ENCODE measurements at places on chromosomes 6 and 20.

- peak; percentile 14 for DNase-seq
These were observed 561.8 kb upstream of the AGPAT4 start for GRCh38 chr6:161835500-161836215.

DNA sequence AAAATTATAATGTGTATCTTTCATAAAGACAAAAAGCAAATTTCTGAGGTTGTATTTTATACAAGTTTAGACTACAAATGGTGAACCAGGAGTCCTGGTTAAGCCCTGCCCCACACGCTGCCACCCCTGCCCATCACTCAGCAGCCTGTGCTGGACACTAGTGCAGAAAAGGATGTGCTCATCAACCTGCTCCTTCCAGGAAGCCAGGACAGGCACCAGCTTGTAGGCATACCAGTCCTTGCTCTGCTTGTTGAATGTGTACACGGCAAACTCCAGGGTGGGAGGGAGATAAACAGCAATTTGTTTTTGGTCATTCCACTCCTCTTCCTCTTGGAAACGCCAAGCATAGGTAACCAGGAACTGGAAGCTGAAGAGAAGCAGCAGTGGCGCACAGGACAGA is 18.1 kb downstream of the CST9L start:
- no peak for DNase-seq

GRCh38 chr20:59836767-59837166 is 96.7 kb downstream of the SYCP2 start:
- DNase-seq, result no peak

GRCh38 chr6:33627876-33628275 is 6.8 kb downstream of the ITPR3 start:
- no peak for DNase-seq

- DNase-seq, result no peak
These were observed 249.7 kb downstream of the TTLL2 start for GRCh38 chr6:167574431-167575151.

- no peak for DNase-seq
These were observed 20.8 kb downstream of the SDCBP2 start for GRCh38 chr20:1308067-1308701.

- no peak for DNase-seq
These were observed 36.3 kb upstream of the CLIC5 start for GRCh38 chr6:46051962-46052361.

- DNase-seq, result no peak
These were observed 59.0 kb downstream of the QRSL1 start for GRCh38 chr6:106688177-106688951.

GRCh38 chr6:157597461-157598312 is 216.7 kb downstream of the ZDHHC14 start:
- peak; percentile 30 for DNase-seq

DNA sequence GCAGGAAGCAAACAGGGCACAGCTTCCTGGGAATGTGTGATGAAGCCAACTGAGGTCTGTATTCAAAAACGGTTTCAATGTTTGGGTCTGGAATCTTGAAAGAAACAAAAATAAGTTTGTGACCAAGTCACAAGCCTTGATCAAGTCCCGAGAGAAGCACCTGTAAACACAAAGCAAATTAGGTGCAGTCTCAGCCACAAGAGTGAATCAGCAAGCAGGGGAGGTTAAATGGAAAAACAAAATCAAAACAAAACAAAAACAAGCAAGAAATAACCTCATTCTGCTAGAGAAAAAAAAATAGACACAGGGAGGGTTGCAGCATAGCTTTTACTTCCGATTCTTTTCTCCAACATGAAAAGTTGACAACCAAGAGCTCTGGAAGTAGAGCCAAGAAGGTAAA is 201.7 kb downstream of the CLIC5 start:
- DNase-seq, result no peak

GRCh38 chr6:34248198-34248726 is 544 bp downstream of the SMIM29 start:
- DNase-seq, result peak; percentile 85

DNA sequence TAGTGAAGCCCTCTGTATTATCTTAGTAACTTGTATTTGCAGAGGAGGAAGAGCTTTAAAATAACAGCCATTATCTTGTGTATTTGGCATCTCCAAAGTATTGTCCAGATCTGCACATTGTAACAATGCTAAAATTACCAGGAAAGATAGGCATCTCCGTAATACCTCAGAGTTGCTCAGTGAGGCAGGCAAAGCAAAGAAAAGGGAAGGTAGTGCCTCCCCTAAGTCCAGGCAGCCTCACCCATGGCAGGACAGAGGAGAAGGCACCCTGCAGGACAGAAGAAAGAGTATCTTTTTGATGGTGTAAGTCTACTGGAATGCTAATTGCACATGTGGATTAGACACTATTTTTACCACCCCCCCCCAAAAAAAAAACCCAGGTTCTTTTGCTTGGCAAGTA is 13.6 kb upstream of the SSTR4 start:
- no peak for DNase-seq

DNA sequence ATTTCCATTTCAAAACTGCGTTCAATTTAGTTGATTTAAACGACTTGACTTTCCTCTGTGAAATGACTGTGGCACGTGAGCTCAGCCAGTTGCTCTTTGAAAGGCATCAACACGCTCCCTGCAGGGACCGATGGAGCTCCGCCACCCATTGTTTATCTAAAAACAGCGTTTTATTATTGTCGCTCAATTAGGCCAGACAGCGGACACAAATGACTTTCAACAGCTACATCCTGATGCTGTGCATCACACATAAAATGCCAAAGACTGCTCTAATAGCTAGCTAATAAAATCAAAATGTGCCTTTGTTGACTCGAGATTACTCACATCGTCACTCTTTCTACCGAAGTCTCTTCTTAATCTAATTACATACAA is 332.5 kb downstream of the CD83 start:
- no peak for DNase-seq

Measured in foreskin fibroblast (primary cell).